ENCODE measurements at places on chromosomes 11 and 22.

DNA sequence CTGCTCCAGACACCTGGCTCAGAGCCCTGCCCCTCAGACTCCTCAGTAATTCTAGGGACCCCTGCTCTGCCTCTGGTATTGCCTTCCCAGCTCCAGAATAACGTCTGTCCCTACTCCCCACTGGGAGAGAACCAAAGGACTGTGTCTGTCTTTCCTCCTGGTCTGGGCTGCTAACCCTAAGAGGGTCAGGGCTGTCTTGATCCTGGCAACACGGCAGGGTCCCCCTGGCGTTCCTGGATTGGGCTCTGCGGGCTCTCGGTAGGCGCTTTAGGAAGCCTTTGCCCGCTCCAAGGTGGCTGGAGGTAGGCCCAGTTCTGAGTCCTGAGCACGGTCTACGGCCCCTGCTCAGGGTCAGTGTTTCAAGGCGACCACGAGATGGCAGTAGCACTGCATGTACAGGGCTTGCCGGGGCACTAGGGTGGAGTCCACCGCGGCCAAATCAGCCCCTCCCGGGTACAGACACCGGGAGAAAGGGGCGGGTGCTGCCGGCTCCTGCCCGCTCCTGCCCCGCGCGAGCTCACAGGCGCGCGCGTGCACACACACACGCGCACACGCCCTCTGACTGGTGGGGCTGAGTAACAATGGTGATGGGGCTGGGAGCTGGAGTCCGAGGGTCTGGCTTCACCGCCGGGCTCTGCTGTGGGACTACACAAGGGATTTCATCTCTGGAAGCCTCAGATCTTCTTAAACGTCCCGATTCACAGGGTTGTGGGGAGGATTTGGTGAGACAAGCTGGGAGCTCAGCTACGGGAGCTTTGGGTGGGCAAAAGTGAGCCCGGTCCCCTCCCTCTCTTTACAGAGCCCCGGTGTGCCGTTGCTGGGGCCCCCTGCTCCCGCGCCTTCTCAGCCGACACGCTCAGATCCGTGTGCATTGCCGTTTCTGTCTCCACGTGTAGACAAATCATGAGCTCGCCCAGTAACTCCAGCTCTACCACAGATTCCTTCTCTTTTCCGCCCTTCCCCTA lies 30.1 kb upstream of the HMOX1 start:
- DNase-seq = peak; percentile 75

GRCh38 chr22:43171019-43171491 lies 15.9 kb downstream of the TTLL12 start:
- no peak for DNase-seq

GRCh38 chr11:8831861-8832260 lies 79.1 kb upstream of the AKIP1 start:
- no peak for DNase-seq

GRCh38 chr11:28114731-28115130 lies 6.5 kb downstream of the METTL15 start:
- no peak for DNase-seq

DNA sequence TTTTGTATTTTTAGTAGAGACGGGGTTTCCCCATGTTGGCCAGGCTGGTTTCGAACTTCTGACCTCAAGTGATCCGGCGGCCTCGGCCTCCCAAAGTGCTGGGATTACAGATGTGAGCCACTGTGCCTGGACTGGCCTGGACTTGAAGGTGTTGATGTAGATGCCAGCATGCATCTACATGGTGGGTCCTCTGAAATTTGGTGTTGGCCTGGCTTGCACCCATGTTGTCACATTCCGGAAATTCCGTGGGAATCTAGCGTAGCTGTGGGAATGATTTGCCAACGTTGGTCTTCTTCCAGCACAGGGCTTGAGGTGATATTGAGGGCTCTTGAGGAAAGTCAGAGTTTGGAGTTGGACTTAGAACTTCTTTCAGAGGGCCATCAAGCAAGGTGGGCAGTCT lies 6.5 kb downstream of the PACS1 start:
- DNase-seq = no peak

- DNase-seq = no peak
These were observed 12.9 kb downstream of the ANO1 start for GRCh38 chr11:70090961-70091381.

GRCh38 chr11:15935373-15935772 lies 421.0 kb downstream of the SOX6 start:
- no peak for DNase-seq

- DNase-seq = no peak
These were observed 6.7 kb downstream of the CARD18 start for GRCh38 chr11:105132716-105133511.
